NCI-H1694 treated with DMSO at 0.1 percent for 48 hours (cell line): ENCODE measurements at places on chromosomes 4 and X.

GRCh38 chrX:153595387-153595786 lies 3.6 kb downstream of the CCNQ start:
- DNase-seq = no peak

- DNase-seq = no peak
Measured at GRCh38 chrX:50470103-50471031, at the start of gene DGKK. DGKK (minus strand) TSS chrX:50470825; CDS start chrX:50470678, 147 bp downstream.

DNA sequence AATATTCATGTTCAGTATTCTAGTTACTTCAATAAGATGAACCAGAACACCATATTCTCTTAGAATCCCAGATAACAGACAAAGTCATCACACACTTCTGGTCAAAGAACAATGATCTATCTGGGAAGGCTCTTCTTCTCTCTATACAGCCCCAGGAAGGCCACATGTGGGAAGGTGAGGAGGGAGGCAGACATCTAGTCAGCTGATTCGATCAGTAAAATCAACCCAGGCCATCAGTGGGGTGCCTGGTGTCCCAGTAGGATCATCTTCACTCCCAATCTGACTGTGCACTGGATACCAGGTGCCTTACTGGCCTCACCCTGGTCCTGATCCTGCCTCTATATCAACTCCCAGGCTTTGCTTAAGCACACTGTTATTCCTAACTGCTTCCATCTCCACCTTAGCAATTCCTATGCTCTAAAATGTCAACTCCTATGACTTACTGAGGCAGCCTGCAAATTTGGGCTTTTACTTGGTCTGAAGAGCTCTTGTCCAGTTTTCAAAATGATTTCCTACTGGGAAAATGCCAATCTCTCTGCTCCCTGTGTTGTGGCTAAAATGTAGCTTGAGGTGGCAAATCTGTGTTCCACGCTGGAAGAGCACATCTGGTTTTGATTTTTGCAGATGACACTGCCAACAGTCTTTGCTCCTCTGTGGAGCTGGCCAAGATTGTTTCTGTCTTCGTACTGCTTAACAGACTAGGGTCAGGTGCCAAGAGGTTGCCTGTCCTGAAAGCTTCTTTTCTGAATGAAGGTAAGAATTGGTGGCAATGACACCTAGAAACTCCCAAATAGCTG lies 128.7 kb downstream of the MGST2 start:
- no peak for DNase-seq

- DNase-seq = no peak
Measured at GRCh38 chr4:7904952-7905915, 34.4 kb downstream of the AFAP1 start.

DNA sequence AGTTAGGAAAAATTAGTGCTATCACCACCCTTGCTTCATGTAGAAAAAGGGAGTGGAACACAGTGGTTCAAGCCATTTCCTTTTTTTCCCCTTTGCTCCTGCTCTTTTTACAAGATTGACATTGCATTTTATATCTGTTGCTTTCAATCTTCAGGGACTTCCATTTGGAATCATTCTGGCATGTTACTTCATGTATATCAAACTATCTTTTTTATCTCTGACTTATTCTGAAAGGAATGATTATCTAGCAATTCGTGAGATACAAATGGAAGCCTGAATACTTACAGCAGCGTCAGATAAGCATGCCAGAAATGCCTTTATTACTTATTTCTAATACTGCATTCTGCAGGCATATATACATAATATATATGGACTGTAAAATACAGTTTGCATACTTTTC lies 20.4 kb downstream of the ADGRL3 start:
- no peak for DNase-seq

DNA sequence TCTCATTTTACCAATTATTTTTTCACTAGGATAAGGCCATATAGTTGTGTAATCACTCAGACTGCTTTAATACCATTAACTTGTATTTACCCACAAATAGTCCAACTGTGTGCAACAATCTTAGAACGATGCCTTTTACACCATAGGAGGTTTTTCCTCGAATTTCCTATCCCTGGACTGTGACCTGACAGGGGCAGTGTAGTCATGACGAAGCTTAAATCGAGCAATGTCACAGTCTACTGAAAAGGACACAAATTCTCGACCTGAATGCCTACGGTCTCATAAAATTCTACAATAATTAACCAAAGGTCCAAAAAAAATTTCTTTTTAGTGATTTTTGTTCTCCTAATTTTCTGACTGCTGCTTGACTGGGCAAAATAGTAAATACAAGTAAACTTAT lies 208.9 kb downstream of the ADAMTS3 start:
- no peak for DNase-seq

DNA sequence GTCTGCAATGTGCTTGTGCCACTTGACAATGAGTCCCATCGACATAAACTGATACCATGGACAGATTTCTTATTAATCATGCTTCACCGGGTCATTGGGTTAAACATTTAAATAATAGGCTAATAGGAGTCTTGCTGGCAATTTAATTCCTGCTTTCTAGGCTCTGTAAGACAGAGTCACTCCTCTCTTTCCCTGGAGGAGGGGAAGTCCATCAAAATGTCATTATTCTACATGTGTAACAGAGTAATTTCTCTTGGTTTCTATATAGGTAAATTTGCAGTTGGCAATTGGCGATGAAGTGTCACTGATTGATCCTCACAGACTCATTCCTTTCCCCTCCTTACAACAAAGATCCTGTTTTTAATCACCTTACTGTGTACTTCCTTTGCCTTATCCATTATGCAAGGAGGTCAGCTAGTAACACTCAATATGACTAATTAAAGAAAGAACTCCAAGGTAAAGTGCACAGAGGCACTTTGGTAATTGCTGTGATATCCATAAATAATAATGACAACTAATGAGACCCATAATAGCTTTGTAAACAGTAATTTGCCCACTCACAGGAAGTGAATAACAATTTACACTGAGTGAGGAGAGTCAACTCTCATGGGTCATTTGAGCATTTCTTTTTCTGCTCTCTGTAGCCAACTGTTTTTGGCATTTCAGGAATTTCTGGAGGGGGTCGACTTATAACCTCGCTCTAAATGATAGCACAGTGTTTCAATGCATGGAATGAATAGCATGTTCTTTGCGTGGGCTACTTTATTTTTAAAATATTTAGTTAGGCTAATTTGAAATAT lies 184.0 kb downstream of the UGT8 start:
- no peak for DNase-seq

DNA sequence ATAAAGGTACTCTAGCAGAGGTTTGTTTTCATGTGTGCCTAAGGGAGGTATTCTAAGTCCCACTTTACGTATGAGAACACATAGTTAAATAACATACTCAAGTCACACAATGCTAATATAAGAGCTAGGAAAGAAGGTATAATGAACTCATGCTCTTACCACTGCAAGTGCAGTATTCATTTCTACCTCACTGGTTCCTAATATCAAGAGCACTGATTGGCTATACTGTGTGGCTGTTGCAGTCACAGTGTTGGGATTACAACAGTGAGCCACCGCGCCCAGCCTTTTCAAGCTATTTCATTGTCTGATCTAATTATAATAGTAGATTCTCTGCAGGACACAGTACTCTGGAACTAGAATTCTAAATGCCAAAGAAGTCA lies 84.0 kb downstream of the PDS5A start:
- no peak for DNase-seq

- DNase-seq = no peak
Measured at GRCh38 chr4:30833206-30833605, 113.0 kb downstream of the PCDH7 start.

GRCh38 chrX:38878641-38879340 lies 77.5 kb downstream of the MID1IP1 start:
- no peak for DNase-seq

DNA sequence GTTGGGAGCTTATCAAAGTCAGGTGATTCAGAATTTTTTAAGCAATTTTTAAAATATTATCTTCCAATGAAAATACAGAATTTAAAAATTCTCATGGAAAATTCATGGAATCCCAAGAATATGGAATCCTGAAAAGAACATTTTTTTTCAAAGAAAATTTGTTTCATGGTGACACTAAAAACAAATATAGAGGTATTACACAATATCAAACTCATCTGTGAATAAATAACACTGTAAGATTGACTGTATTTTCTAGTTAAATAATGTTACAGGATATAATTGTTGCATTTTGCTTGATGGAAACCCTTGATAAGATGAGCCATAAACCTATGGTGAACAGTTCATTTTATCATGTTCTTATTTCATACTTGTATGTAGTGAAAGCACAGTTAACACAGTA lies 11.4 kb downstream of the PRIMPOL start:
- DNase-seq = no peak

- no peak for DNase-seq
Measured at GRCh38 chr4:77355731-77356130, 198.7 kb downstream of the CCNG2 start.
